Globus pallidus (tissue), 1 donor: ENCODE measurements at places on chromosomes 12 and 14.

GRCh38 chr12:92199819-92200576, 54.4 kb upstream of the BTG1 start:
- DNase-seq = no peak

- peak; percentile 92 for DNase-seq
These were observed 26.2 kb upstream of the PPM1A start for GRCh38 chr14:60222820-60223219.

GRCh38 chr12:67705394-67706370, 57.1 kb downstream of the DYRK2 start:
- no peak for DNase-seq

- no peak for DNase-seq
These were observed 34.9 kb upstream of the CERS5 start for GRCh38 chr12:50201987-50202521.
